Ovary (tissue), 10 donors: ENCODE measurements at places on chromosomes 13 and 19. TPM values are rescaled to one million over a fixed set of nuclear protein-coding genes. Genes with fewer than 3 reads are reported as not detected.

GRCh38 chr13:113448885-113449692 lies 4.2 kb downstream of the ADPRHL1 start:
- peak overlapping the region; percentile 50 for H3K4me3 ChIP-seq
- no peaks in the 10 kb centered on the region for H3K27me3 ChIP-seq
- no peaks in the 10 kb centered on the region for H3K36me3 ChIP-seq
- peak; percentile 86 for DNase-seq
- H3K4me1 ChIP-seq, result peaks cover 9% of the 10 kb centered on the region
- H3K27ac ChIP-seq, result peak overlapping the region; percentile 48

DNA sequence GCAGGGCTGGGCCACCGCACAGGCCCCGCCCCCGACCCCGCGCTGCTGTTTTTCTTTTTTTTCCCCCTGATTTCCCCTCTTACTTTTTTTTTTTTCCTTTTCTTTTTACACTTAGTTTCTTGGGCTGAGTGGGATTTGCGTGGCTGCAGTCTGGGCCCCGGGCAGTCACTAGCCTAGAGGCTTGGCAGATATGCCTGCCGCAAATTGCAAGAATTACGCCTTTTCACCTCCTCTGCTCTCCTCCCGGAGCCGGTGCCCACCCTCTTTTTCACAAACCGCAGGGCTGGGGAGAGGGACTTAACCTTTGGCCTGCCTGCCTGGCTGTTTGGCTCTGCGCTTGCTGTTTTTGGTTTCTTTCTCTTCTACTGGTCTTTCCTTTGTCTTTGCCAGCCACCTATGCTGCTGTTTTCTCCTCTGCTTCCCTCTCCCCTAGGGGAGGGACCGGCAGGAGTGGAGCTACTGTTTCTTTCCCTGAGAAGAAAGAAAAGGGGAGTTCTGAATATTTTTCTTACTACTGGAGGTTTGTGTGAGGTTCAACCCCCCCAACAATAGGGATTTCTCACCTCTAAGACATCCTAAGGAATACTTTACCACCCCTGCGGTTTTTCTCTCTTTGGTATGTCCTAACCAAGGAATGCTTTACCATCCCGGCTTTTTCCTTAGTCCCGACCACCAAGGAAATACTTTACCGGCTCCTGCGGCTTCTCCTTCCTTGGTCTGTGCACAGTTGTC lies 11.0 kb downstream of the ZNF552 start:
- H3K4me1 ChIP-seq, result peaks cover 3% of the 10 kb centered on the region
- peak; percentile 25 for DNase-seq
- H3K36me3 ChIP-seq, result no peaks in the 10 kb centered on the region
- no peak overlapping the region for H3K27ac ChIP-seq
- peak overlapping the region; percentile 53 for H3K4me3 ChIP-seq
- H3K27me3 ChIP-seq, result no peaks in the 10 kb centered on the region

DNA sequence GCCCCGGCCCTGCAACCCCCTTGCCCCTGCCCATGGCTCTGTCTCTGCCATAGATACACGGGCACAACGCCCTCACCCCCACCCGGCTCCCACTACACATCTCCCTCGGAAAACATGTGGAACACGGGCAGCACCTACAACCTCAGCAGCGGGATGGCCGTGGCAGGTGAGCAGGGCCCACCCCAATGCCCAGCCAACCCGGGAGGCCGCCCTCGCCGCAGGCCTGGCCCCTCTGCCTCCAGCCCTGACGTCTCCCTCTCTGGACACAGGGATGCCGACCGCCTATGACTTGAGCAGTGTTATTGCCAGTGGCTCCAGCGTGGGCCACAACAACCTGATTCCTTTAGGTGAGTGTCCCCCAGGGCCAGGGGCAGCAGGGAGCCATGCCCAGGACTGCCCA lies 7.7 kb downstream of the YIPF2 start:
- H3K4me1 ChIP-seq, result peaks cover 2% of the 10 kb centered on the region
- no peaks in the 10 kb centered on the region for H3K36me3 ChIP-seq
- H3K27me3 ChIP-seq, result no peaks in the 10 kb centered on the region

The MEIOSIN gene
- not detected for total RNA-seq
